Activated CD4-positive, alpha-beta T cell treated with anti-CD3 and anti-CD28 coated beads, Interleukin-2, amount 10 ng/mL, durations not matched to agents 24 days and 14 days (primary cell): ENCODE measurements at places on chromosomes 6 and 20. TPM values are rescaled to one million over a fixed set of nuclear protein-coding genes. Genes with fewer than 3 reads are reported as not detected.

Gene ADGB
- total RNA-seq, result not detected in 2 replicates

Gene ADGRB3
- not detected in 2 replicates for total RNA-seq

Gene RHAG
- not detected in 2 replicates for total RNA-seq

Gene LBP
- total RNA-seq, result not detected in 2 replicates

Gene C20orf204
- 5.5 and 6.8 TPM in 2 replicates for total RNA-seq

Gene SLC22A7
- not detected in 2 replicates for total RNA-seq

Gene PSORS1C2
- total RNA-seq, result not detected in 2 replicates

Gene SLC4A11
- total RNA-seq, result 1.9 and 2.4 TPM in 2 replicates

Gene PTCRA
- total RNA-seq, result not detected in 2 replicates

Gene WFDC10B
- not detected in 2 replicates for total RNA-seq

Gene RIPPLY2
- not detected in 2 replicates for total RNA-seq

Gene BCAS1
- total RNA-seq, result not detected in 2 replicates

Gene IL17F
- total RNA-seq, result not detected in 2 replicates

Gene GNRH2
- 1.7 and 2.7 TPM in 2 replicates for total RNA-seq

Gene HRH3
- total RNA-seq, result not detected in 2 replicates

Gene DCDC2
- not detected in 2 replicates for total RNA-seq

Gene IYD
- not detected in 2 replicates for total RNA-seq

Gene FAM217A
- total RNA-seq, result not detected in 2 replicates

Gene RNF182
- not detected in 2 replicates for total RNA-seq

Gene SEL1L2
- not detected in 2 replicates for total RNA-seq

Gene TNFRSF6B
- total RNA-seq, result not detected in 2 replicates

Gene GPX6
- total RNA-seq, result not detected in 2 replicates

Gene EMILIN3
- total RNA-seq, result 0.58 and 0.73 TPM in 2 replicates

Gene NFATC2
- 65.0 and 66.4 TPM in 2 replicates for total RNA-seq

Gene SPATS1
- not detected in 2 replicates for total RNA-seq

Gene EDN1
- total RNA-seq, result 0.26 TPM in 1 of 2 replicates, not detected in the other

Gene CST3
- 0.72 and 0.95 TPM in 2 replicates for total RNA-seq

Gene CDH4
- total RNA-seq, result not detected in 2 replicates

Gene RNGTT
- 23.8 and 25.9 TPM in 2 replicates for total RNA-seq

Gene C6orf141
- 0.14 TPM in 1 of 2 replicates, not detected in the other for total RNA-seq

Gene ABHD16A
- total RNA-seq, result 43.1 and 44.7 TPM in 2 replicates

Gene TRIM31
- 0.09 TPM in 1 of 2 replicates, not detected in the other for total RNA-seq

Gene COL11A2
- total RNA-seq, result 0.47 and 0.56 TPM in 2 replicates

Gene OOEP
- total RNA-seq, result 0.47 TPM in 2 replicates

Gene OTOR
- total RNA-seq, result not detected in 2 replicates

Gene SMOC2
- total RNA-seq, result not detected in 2 replicates

Gene KIF6
- 0.17 and 0.33 TPM in 2 replicates for total RNA-seq

Gene IMPG1
- total RNA-seq, result not detected in 2 replicates

Gene EDN3
- total RNA-seq, result not detected in 2 replicates

Gene SLC17A3
- 0.58 and 0.99 TPM in 2 replicates for total RNA-seq

Gene HELZ2
- 13.7 and 15.9 TPM in 2 replicates for total RNA-seq

Gene FUT9
- total RNA-seq, result not detected in 2 replicates

Gene RGL2
- 27.3 and 28.4 TPM in 2 replicates for total RNA-seq

Gene ADGRF1
- not detected in 2 replicates for total RNA-seq

Gene CLDN20
- total RNA-seq, result 0.21 TPM in 1 of 2 replicates, not detected in the other

Gene HSPA1L
- 1.8 and 2.5 TPM in 2 replicates for total RNA-seq

Gene ANKRD66
- total RNA-seq, result not detected in 2 replicates

Gene C6orf163
- total RNA-seq, result 1.3 and 1.9 TPM in 2 replicates

Gene CCN2
- total RNA-seq, result not detected in 2 replicates

Gene HLA-DOB
- 2.8 and 4.2 TPM in 2 replicates for total RNA-seq

Gene PPP1R14C
- 0.19 and 0.21 TPM in 2 replicates for total RNA-seq

Gene ADGRG6
- not detected in 2 replicates for total RNA-seq

Gene MYLK2
- total RNA-seq, result 0.26 and 0.28 TPM in 2 replicates

Gene KHDRBS2
- not detected in 2 replicates for total RNA-seq

Gene REM1
- total RNA-seq, result not detected in 2 replicates

Gene ZBTB12
- total RNA-seq, result 3.7 and 4.6 TPM in 2 replicates

Gene GSTA1
- not detected in 2 replicates for total RNA-seq

Gene SCRT2
- not detected in 2 replicates for total RNA-seq

Gene LY6G6F
- total RNA-seq, result not detected in 2 replicates

Gene MEI4
- total RNA-seq, result not detected in 2 replicates
